ENCODE measurements at places on chromosomes 12 and 14.

DNA sequence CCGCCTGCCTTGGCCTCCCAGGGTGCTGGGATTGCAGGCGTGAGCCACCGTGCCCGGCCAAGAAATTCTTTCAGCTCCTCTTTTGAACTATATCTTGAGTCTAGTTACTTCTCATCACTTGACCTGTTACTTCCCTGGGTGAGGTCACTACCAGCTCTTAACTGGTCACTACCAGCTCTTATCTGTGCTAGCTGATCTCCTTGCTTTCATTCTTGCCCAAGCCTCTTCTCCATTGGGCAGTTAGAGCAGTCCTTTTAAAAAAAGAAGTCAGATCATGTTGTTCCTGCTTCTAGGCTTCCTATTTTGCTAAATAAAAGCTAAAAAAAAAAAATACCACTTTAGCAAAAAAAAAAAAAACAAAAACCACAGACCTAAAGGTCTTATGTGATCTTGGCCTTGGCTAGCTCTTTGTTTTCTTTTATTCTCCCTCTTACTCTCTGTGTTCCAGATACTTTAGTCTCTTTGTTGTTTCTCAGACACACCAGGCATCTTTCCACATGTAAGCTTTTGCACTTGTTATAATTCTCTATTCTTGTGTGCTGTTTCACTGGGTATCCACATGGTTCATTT lies 63.5 kb downstream of the RAD51B start:
- DNase-seq: no peak

DNA sequence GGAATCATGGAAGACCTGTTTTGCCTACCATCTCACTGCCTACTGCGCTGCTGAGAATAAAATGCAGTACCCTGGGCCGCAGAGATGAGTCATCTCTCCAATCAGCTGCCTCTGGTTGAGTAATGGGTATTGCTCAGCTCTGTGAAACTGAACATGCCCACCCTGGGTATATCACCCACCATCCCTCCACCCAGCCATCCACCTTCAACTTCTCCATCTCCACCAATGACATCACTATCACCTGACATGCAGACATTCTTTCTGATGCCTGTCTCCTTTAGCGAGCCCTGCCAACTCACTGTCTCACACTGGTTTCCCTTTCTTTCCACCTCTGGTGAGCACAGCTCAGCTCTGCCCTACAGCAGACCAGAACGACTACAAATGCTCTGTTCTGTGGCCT lies 33.6 kb downstream of the E2F7 start:
- no peak for DNase-seq

DNA sequence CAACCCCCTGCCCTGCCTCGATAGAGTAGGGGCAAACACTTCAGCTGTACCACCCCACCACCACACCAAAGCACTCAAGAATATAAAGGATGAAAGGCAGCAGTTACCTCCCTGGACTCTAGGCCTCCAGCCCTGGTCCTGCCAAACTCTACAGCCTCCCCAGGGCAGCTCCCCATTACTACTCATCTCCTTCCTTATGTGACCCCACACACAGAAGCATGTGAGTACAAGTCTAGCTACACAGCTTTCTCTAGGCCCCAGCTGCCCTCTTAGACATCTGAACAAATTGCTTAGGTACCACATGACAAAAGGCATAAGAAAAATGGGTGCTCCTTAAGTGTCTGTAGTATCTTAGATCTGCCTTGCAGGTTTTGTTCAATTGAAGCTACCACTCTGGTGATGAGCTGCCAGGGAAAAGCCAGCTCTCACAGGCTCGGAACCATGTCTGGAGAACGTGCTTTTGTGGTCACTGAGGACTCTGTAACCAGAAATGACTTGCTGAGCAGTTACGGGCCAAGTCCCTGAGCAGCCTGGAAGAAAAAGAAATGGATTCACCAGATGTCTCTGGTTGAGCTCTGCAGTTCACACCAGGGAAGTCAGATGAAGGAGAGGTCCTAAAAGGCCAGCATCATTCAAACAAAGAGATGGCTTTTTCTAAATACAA lies 32.8 kb downstream of the FMNL3 start:
- DNase-seq: no peak

DNA sequence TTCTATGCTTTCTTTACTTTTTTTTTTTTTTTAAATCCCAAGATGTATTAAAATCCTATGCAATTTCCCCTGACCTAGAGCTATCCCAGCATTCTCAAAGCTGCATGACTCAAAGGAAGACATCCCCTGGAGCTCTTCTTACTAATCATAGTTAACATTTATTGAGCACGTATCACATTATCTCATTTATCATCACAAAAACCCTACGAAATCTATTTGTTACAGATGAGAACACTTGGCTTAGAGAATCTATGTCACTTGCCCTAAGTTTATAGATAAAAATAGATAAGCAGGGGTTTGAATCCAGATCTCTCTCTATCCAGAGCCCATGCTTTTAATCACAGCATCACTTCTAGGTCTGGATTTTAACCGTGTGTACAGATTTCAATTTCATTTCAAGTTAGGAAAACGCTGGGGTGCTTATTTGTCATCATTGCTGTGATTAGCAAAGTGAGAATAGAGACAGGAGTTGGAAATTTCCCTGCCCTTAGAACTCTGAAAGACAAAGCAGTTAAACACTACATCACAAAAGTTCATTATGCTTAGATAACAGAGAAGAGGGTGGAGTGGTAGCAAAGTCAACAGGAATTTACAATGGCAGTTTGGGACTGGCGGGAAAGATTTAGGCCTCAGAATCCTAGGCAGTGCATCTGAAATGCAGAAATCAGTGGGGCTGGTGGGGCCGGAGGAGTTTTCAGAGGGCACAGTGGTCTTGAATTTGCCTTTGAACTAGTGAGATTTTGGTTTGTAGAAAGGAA lies 177.7 kb upstream of the FRMD6 start:
- no peak for DNase-seq

DNA sequence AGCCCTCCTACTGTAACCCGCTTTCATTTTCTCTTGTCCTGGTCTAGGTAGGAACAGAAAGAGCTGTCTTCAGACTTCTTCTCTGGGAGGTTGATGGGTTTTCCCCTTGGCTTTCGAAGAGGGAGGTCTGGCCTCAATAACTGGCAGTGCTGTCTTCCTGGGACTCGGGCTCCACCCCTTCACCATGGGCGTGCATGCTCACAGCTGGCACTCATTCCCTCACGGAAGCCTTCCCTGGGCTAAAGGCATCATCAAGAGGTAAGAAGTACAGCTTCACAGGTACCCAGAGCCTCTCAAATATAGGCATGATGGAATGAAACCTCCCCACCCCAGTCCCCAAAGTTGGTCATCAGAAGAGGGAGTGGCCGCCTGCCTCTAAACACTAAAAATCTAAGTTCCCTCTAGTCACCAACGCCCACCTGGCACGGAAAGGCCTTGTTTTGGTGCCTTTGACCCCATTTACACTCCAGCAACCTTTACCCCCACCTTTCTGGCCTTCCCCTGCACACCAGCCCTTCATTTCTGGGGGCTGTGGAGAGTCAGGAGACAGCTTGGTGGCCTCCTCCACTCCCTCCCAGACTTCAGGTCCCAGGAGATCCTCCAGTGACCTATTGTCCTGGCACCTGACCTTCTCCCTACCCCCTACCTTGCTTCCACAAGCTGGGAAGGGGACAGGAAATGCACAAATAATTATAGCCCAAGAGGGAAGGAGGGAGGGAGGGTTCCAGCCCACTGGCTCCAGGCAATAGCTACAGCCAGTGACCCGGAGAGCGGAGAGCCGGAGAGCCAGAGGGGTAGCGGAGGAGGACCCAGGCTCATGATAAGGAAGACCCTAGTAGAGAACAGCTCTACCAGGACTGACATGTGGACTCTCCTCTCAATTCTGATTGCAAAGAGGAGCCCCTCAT lies 2.8 kb downstream of the RAPGEF3 start:
- no peak for DNase-seq

- no peak for DNase-seq
Observed at GRCh38 chr12:120797677-120798642, 72.3 kb downstream of the ACADS start.

- no peak for DNase-seq
Observed at GRCh38 chr12:8886502-8887284, 27.6 kb upstream of the PHC1 start.

DNA sequence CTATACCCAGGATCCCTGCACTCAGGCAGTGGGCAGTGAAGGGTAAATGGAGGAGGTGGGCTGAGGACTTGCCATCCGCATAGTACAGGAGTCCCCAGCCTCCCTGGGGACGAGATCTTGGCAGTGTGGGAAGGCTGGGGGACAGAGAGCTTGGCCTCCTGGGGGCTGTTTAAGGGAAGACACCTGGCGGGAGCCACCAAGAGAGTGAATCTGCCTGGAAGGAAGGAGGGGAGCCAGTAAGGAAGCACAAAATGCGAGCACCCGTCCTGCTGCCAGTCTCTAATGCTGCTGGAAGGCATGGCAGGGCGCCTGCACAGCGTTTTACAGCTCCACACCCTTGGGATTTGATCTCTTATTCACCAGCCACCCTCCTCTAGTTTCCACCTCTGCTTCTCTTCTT lies 7.4 kb upstream of the KRT2 start:
- DNase-seq: no peak

GRCh38 chr14:68654471-68654941 lies 138.4 kb downstream of the ZFP36L1 start:
- no peak for DNase-seq

GRCh38 chr12:75660805-75661404 lies 149.5 kb upstream of the KRR1 start:
- DNase-seq: no peak

GRCh38 chr12:28824849-28825248 lies 324.2 kb upstream of the FAR2 start:
- DNase-seq: no peak

DNA sequence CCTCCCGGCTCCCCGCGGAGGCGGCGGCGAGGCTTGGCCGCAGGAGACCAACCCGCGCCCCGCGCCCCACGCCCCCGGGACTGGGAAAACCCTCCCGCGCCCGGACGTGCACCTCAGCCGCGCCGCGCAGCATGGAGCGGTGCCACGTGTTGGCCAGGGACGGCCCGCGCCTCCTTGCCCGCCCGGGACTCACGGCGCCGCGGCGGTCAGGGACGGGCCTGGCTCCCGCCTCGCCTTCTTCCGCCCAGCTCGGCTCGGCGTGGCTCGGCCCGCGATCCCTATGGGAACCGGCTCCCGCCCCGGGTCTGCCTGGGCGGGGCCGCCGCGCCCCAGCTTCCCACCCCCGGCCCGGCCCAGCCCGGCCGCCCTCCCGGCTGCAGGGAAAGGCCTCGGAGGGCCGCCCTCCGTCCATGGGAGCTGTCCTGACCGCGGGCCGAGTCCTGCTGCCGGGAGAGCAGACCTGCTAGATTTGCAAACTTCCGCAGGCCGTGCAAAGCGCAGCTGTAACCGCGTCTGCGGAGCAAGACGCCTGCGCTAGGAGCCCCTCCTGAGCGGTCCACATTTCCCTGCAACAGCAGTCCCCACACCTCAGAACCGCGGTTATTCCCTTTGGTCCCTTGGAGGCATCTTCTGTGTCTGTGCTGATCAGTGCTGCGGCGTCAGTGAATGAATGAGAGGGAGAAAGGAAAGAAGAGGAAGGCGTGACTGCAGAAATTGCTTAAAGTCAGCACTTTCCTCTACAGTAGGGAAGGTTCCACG lies at the start of gene CDKL1:
CDKL1 (minus strand) TSS at position 251 of the 759 bp plus-strand sequence. CDS start 1,013 bp downstream, outside the sequence.
- no peak for DNase-seq

DNA sequence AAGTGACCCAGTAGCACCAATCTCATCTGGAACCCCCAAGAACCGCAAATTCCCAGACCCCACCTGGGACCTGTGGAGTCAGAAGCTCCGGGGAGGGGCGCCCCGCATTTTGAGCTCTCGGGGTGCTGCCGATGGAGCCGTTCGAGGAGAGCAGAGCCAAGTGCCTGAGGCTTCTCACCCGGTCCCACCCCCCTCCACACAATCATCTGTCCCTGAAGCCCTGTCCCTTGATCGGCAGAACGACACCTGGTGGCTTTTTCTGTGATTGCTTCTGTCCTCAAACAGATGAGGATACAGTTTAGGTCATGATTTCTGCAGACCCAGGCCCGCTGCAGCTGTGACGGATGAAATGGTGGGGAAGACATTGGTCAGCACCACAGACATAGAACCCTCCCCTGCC lies 74.7 kb downstream of the NOC4L start:
- DNase-seq: no peak

DNA sequence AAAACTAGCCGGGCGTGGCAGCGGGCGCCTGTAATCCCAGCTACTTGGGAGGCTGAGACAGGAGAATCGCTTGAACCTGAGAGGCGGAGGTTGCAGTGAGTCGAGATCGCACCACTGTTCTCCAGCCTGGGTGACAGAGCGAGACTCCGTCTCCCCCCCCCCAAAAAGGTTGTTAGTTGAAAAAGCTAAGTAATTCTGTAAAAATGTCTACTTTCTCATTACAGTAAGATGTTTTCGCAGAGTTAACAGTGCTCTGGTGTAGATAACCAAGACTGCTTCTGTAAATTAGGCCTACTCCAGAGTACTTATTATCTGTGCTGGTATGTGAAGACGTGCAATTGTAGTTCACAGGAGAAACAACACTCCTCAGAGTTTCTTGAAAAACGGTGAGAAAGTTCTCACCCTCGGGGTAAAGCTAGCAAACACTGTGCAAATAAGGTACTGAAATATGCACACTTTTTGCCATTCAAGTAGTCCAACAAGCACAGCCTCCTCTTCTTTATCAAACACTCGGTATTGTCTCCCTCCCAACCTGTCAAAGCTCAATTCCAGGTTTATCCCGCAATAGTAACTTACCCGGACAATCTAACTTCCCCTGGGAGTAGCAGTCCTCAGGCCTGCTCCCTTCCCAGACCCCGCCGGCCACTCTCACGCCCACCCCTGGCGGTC lies 974 bp downstream of the BTBD7 start:
- no peak for DNase-seq

GRCh38 chr12:90106568-90106967 lies 397.9 kb upstream of the ATP2B1 start:
- no peak for DNase-seq

DNA sequence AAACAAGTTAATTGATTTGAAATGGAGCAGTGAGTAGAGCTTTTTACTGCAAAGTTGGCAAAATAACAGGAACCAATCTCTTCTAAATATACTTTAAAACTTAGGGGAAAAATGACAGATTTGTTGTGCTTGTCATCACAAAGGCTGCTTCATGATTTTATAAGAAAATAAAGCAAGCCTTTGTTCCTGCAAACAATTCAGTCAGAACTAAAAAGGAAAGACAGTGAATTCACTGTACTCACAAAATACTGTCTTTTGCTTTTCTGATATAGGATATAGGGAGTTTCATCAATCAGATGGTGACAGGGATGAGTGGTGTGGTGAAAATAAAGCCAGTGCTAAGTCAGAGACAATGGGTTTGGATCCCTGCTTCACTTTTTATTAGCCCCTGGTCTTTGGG lies 126.0 kb downstream of the HELB start:
- DNase-seq: no peak

- no peak for DNase-seq
Observed at GRCh38 chr12:98275131-98275475, 240.3 kb upstream of the TMPO start.

GRCh38 chr12:24881227-24881626 lies 67.7 kb downstream of the BCAT1 start:
- DNase-seq: no peak

- DNase-seq: no peak
Observed at GRCh38 chr12:89064780-89065179, 287.5 kb downstream of the DUSP6 start.

- DNase-seq: no peak
Observed at GRCh38 chr12:111022386-111022785, 102.0 kb upstream of the MYL2 start.

- DNase-seq: no peak
Observed at GRCh38 chr12:49847161-49847560, 4.3 kb upstream of the BCDIN3D start.

All from esophagus squamous epithelium (tissue), 5 donors.